DND-41 (cell line): ENCODE measurements at places on chromosomes 7 and 10.

DNA sequence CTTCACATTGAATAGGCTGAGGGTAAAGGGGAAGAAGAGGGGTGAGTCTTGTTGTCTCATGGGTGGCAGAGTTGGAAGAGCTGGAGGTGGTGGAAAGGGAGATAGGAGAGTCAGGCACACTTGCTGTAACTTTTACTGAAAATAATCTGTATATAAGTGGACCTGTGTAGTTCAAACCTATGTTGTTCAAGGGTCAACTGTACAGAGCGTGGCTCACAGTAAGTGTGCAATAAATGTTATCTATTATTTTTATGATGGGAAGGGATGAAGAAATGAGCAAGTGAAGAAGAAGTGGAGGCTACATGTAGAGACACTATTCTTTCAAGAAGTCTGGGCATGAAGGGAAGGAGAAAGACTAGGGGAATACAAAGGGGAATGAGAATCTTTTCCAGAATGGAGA is 71.5 kb upstream of the FAM133B start:
- peaks cover 91% of the 10 kb centered on the region for H3K36me3 ChIP-seq
- H3K4me1 ChIP-seq = peaks cover 94% of the 10 kb centered on the region
- H3K4me3 ChIP-seq = no peak overlapping the region
- peak overlapping the region; percentile 66 for H3K27ac ChIP-seq
- H3K27me3 ChIP-seq = no peaks in the 10 kb centered on the region
- DNase-seq = no peak

GRCh38 chr7:141360416-141360760 is 190.8 kb upstream of the AGK start:
- H3K27me3 ChIP-seq = no peaks in the 10 kb centered on the region
- no peaks in the 10 kb centered on the region for H3K4me1 ChIP-seq
- no peak overlapping the region for H3K27ac ChIP-seq
- no peak for DNase-seq

GRCh38 chr7:107286751-107287621 is 118.2 kb downstream of the HBP1 start:
- H3K4me1 ChIP-seq = no peaks in the 10 kb centered on the region
- peaks cover 4% of the 10 kb centered on the region; the same call in 1 of the 2 replicates for H3K36me3 ChIP-seq
- DNase-seq = no peak
- no peak overlapping the region for H3K27ac ChIP-seq
- H3K27me3 ChIP-seq = no peaks in the 10 kb centered on the region

- no peak for DNase-seq
- H3K4me3 ChIP-seq = no peak overlapping the region
- H3K4me1 ChIP-seq = no peaks in the 10 kb centered on the region
- no peak overlapping the region for H3K27ac ChIP-seq
These were observed 22.8 kb upstream of the FOXL3 start for GRCh38 chr7:266851-267840.

GRCh38 chr7:117084286-117084685 is 131.0 kb downstream of the ST7 start:
- H3K4me1 ChIP-seq = peaks cover 30% of the 10 kb centered on the region
- no peak overlapping the region for H3K4me3 ChIP-seq
- no peak for DNase-seq

DNA sequence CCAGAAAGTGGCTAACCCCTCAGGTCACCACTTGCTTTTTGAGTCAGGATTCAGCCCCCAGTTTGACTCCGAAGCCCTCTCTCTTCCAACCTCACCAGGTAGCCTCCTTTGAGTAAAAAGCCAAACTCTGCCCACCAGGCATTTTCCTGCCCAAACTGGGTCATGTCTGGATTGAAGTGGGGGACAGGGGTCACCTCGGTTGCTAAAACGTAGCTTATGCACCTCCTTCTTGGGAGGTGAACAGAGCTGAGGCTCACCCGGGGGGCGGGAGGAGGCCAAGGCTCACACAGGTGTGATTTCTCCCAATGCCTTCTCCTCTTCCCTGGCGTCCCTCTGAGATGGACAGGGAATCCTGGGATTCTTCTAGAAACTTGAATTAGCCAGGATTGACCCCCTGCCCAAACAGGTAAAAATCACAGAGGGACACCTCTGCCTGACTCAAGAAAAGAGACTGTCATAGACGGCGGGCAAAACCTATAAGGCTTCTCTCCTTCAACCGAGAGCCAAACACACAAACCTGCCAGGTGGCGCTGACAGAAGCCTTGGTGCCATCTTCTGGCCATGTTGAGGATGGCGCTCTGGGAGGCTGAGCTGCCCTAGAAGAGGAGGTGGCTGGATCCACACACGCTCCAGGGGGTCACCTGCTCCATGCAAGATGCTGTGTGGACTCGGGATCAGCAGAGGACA is 51.6 kb downstream of the PRLHR start:
- H3K4me3 ChIP-seq = no peak overlapping the region
- 0 out of 2 replicates have a peak, but pooled peaks cover 2% of the 10 kb centered on the region for H3K4me1 ChIP-seq
- DNase-seq = peak; percentile 76
- H3K27ac ChIP-seq = no peak overlapping the region
- H3K36me3 ChIP-seq = no peaks in the 10 kb centered on the region

DNA sequence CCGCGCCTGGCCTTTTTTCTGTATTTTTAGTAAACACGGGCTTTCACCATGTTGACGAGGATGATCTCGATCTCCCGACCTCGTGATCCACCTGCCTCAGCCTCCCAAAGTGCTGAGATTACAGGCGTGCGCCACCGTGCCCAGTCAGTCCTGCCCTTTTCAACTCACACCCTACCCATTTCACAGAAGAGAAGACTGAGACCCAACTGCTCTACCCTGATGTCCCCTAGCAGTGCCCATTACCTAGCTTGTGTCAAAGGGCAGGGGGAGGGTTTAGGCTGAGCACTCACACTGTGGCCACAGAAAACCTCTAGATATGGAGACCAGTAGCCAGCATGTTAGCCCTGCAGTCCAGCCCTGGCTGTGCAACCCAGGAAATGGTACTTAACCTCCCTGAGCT is 15.7 kb downstream of the MMD2 start:
- no peaks in the 10 kb centered on the region for H3K36me3 ChIP-seq
- DNase-seq = no peak
- no peaks in the 10 kb centered on the region for H3K4me1 ChIP-seq
- no peaks in the 10 kb centered on the region for H3K27me3 ChIP-seq
- H3K4me3 ChIP-seq = no peak overlapping the region

DNA sequence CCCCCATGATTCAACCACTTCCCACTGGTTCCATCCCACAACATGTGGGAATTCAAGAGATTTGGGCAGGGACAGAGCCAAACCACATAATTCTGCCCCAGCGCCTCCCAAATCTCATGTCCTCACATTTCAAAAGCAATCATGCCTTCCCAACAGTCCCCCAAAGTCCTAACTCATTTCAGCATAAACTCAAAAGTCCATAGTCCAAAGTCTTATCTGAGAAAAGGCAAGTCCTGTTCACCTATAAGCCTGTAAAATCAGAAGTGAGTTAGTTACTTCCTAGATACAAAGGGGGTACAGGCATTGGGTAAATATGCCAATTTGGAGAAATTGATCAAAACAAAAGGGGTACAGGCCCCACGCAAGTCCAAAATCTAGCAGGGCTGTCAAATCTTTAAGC is 272.9 kb downstream of the MAGI2 start:
- no peaks in the 10 kb centered on the region for H3K27me3 ChIP-seq
- no peaks in the 10 kb centered on the region for H3K36me3 ChIP-seq
- H3K4me3 ChIP-seq = no peak overlapping the region
- no peak for DNase-seq
- H3K27ac ChIP-seq = no peak overlapping the region
- H3K4me1 ChIP-seq = no peaks in the 10 kb centered on the region

- DNase-seq = no peak
- no peak overlapping the region for H3K4me3 ChIP-seq
- H3K4me1 ChIP-seq = no peaks in the 10 kb centered on the region
- H3K36me3 ChIP-seq = no peaks in the 10 kb centered on the region
These were observed 199.9 kb downstream of the TCERG1L start for GRCh38 chr10:131111471-131112080.

GRCh38 chr7:53466371-53466770 is 430.9 kb downstream of the POM121L12 start:
- H3K4me3 ChIP-seq = no peak overlapping the region
- H3K27ac ChIP-seq = no peak overlapping the region
- H3K36me3 ChIP-seq = no peaks in the 10 kb centered on the region
- no peaks in the 10 kb centered on the region for H3K27me3 ChIP-seq

DNA sequence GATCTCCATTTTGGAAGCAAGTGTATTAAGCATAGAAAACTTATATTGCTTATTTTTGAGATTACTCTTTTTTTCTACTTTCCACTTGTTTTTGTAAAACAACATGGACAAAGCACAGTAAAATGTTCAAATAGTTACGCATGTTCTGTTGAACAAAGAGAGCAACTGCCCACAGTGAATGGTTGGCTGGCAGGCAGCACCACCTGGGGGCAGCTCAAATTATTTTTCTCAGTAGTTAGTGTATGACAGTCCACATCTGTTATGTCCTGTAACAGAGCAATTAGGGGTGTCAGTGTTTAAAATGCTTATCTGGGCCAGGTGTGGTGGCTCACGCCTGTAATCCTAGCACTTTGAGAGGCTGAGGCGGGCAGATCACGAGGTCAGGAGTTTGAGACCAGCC is 46.1 kb upstream of the CACUL1 start:
- H3K27me3 ChIP-seq = peaks cover 19% of the 10 kb centered on the region
- no peaks in the 10 kb centered on the region for H3K36me3 ChIP-seq
- peak; percentile 31 for DNase-seq
- no peaks in the 10 kb centered on the region for H3K4me1 ChIP-seq
- H3K4me3 ChIP-seq = no peak overlapping the region

DNA sequence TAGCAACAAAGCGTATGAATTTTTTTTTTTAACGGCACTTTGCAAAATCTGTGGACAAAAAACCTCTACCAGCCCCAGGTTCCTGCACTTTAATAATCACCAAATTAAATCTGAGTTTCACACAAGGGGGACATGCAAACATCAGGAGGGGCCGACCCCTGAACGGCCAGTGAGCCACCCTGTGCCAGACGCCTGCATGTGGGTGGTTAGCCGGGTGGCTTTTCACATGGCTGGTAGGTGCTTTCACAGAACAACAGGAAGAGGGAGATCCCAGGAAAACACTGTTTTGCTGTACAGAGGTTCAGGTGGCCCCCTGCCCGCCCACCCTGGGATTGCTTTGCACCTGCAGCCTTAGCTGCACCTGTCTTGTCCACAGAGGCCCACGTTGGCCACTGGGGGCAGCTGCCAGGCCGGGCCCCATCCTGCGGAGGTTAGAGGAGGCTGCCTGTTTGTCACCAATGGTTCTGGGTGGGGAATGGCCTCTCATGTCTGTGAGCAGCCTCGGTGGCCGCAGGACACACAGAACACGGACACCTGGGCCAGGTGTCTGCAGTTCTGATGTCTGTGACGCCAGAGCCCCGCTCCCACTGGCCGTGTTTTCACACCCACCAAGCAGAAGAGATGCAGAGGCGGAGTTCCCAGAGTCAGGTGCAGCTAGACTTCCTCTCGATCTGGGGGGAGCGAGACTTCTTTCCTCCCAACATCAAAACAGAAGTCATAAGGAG is 107.7 kb downstream of the FAM53B start:
- peak overlapping the region; percentile 70 for H3K27ac ChIP-seq
- no peaks in the 10 kb centered on the region for H3K27me3 ChIP-seq
- DNase-seq = peak; percentile 57
- peaks cover 81% of the 10 kb centered on the region for H3K4me1 ChIP-seq
- no peak overlapping the region for H3K4me3 ChIP-seq
